ENCODE measurements at places on chromosomes 13 and 19.

GRCh38 chr13:93037780-93038179 lies 188.8 kb upstream of the GPC6 start:
- DNase-seq: no peak

DNA sequence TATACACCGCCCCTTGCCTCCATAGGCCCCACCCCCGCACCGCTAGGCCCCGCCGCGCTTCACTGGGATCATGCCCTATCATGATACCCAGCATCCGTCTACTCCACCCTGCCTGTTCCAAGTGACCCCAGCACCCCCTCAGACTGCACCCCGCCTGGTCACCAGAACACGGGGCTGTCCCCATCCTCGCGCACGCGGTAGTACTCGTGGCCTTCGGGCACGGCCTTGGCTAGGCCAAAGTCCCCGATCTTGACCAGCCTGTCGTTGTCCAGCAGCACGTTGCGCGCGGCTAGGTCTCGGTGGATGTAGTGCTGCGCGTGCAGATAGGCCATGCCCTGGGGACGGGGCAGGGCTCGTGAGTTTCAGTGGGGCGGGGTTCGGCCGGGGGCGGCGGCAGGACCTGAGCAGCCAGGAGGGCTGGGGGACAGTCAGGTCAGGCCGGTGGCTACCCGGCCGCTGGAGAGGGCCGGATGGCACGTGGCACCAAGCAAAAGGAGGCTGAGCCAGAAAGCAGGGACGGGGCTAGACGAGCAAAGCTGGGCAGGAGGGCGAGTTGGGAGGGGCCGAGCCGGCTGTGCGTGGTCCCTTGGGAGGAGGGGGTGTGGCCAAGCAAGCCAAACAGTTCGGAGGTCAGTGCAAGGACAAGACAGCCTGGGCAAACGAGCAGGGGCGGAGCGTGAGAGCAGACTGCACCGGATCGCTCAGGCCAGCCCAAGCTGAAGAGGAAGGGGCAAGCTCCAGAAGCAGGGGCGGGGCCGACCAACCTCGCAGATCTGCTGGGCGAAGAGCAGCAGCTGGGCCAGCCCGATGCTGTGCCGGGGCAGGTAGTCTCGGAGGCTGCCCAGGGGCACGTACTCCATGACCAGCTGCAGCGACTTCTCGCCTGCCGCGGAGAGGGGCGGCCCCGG lies 13.6 kb upstream of the ICAM3 start:
- DNase-seq: no peak

- DNase-seq: no peak
These were observed 4.1 kb downstream of the TNFSF13B start for GRCh38 chr13:108273429-108274118.

DNA sequence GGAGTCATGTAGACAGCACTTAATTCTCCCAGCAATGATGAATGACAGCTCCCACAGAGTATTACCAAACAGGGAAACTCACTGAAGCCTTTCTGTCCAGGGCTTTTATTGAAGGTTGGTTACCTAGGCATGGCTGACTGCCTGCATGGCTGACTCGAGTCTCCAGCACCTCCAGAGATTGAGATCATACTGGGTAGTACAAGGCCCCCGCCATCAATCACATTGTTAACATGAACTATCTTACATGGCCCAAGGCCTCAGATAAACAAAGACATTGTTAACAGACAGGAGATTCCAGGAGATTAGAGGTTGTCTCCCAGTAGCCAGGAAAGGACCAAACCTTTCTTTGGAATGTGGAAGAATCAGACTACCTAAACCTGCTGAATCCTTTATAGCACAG lies 128.3 kb upstream of the LSM14A start:
- DNase-seq: no peak

DNA sequence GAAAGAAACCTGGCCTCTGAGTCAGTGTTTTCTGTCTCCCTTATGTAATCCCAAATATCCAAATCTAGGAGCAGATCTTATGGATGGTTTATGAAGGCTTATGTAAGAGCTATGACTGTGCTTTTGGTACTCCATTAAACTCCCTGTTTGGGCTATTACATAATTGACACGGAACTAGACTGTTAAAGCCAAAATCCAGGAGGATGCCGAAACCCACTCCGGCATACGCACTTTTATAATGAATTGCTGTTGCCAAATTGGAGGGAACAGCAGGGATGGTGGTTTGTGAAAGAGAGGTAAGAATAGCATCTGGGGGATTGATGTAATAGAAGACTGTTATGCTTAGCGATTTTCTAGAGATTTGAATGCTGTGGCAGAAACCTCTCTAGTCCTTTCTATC lies 2.0 kb downstream of the MTUS2 start:
- no peak for DNase-seq

DNA sequence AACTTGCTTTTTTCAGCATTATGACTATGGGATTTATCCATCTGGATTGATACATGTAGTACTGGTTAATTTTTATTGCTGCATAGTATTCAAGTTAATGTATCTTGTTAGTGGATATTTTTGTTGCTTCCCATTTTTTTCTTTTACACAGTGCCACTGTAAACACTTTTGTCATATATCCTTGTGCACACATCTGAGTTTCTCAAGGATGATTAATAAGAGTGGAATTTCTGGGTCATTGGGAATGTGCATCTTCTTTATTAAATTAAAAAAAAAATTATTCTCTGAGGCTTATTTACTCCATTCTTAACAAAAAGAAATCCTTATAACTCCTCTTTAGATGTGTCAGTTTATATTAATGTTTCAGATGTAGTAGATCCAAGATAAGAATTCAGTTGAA lies 27.3 kb downstream of the B3GLCT start:
- DNase-seq: no peak

DNA sequence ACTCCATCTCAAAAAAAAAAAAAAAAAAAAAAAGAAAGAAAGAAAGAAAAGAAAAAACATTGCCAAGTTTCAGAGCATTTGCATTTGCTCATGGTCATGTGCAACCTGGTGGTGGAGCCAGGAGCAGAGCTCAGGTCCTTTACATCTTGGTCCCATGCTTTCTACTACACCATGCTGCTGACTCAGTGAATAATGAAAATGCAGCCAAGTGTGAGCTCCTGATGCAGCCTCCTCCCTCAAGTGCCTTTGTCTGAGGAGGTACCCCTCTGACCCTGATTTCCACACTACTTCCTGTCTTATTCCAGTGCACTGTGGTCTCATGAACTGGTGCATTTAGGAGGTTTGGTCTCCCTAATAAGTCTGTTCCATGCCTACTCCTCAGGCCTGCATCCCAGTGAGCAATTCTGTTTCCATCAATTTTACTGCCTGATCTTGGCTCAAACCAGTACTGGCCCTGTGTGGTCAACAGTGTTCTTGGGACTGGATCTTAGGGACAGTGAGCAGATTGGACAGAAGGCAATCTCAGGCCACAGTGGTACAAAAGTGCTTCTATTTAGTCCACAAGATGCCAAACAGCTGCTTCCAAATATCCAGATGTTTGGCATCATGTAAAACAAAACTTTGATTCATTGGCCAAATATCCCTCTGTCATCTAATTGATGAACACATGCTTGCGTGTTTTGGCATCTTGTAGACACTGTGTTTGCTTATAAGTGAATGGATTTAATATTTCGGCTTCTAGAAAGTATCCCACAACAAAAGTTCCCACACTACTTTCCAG lies 28.8 kb upstream of the LRCH1 start:
- DNase-seq: no peak

GRCh38 chr13:81089371-81090157 lies 748.6 kb upstream of the SPRY2 start:
- DNase-seq: no peak

- DNase-seq: no peak
These were observed 70.9 kb downstream of the TM9SF2 start for GRCh38 chr13:99572131-99572530.

GRCh38 chr19:4758659-4759058 lies 32.9 kb upstream of the FEM1A start:
- no peak for DNase-seq

DNA sequence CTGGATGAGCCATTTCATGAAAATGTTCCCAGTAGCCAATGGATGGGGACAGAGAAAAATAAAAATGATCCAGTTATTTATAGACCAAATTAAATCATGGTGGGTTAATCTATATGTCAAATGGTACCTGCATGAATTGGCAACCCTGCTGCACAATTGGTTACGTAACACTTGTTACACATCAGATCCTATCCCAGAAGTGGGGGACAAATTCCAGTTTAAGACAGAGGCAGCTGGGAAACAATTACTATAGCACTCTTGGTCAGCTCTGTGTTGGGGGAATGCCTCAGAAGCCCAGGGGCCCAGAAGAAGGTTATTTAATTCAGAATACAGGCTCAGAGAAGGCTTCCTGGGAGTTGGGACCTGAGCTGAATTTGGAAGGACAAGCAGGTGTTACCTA lies 81.1 kb upstream of the FLT1 start:
- no peak for DNase-seq

GRCh38 chr19:38035515-38036495 lies 128.8 kb downstream of the SIPA1L3 start:
- no peak for DNase-seq

GRCh38 chr19:52662631-52663030 lies 24.5 kb upstream of the ZNF83 start:
- DNase-seq: no peak

- DNase-seq: no peak
These were observed 9.4 kb upstream of the SEMA6B start for GRCh38 chr19:4568886-4569285.

- DNase-seq: no peak
These were observed 2.7 kb downstream of the ADGRE5 start for GRCh38 chr19:14383661-14384555.

- no peak for DNase-seq
These were observed 900 bp downstream of the KBTBD7 start for GRCh38 chr13:41193469-41193868.

GRCh38 chr13:46354156-46355087 lies 32.6 kb downstream of the RUBCNL start:
- no peak for DNase-seq

- DNase-seq: no peak
These were observed 391.3 kb downstream of the FOXO1 start for GRCh38 chr13:40275155-40275554.

GRCh38 chr19:1769645-1769985 lies 16.3 kb downstream of the ONECUT3 start:
- no peak for DNase-seq

DNA sequence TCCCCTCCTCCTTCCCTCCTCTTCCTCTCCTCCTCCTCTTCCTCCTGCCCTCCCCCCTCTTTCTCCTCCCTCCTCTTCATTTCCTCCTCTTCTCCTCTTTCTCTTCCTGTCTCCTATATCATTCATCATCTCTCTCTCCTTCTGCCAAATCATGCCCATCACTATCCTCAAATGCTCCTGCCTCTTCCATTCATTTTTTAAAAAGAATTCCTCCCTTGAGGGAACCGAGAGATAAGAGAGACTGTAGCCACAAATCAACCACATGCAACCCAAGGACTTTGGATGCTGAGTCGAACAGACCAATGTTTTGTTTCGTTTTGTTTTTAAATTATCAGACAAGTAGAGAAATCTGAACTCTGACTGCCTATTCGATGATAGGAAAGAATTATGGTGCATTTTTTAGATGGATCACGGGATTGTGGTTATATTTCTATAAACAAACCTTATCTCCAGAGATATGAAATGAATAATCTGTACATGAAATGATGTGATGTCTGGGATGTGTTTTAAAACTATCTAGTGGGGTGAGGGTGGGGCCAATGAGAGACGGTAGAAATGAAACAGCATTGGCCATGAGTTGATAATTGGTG lies 9.5 kb upstream of the ZNF541 start:
- no peak for DNase-seq

DNA sequence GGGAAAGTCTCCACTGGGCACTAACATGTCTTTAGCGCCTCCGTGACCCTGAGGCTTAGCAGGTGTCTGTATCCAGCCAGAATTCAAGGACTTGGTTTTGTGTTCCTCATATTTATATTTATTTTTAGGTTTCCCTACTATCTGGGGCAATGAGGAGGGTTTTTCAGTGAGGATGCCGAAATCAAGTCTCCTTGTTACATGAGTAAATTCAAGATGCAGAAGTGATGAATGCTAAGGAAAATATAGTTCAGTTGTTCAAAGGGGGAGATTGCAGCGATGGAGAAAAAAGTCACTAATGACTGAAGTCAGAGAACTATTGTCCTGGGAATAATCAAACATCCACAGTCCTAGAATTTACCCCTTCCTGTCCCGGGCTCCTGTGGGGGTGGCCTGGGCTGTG lies 791 bp upstream of the ADGRE2 start:
- DNase-seq: no peak

DNA sequence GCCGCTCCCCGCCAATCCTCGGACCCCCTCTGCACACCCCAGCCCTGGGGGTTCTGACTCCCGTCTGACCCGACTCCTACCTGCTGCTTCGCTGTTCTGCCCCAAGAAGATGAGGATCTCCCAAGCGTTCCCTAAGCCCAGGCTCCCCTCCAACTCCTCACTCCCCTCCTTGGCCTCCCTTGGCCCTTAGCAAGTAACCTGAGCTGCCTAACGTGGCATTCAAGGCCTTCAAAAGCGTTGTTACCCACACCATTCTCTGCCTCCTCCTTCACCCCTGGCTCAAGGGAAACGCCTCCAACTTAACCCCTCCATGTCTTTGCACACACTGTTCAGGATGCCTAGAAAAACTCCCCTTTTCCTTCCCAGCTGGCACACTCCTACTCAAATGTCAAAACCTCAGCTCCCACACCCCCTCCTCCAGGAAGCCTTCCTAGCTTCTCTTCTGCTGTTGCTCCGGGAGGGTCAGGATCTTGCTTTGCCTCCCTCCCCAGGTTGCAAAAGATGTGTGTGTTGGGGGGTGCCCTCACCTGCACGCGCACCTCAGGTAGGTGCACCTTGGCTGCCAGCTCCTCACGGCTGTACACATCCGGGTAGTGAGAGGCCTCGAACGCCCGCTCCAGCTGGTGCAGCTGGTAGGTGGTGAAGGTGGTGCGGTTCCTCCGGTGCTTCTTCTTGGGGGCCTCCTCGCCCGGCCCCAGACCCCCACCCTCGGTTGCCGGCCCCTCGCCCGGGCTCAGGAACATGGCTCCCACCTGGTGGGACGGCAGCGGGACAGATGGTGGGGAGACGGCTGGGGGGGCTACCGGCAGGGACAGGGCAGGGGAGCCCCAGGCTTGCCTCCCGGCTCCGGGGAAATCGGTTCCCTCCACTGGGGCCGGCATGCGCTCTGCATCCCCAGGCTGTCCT lies 775 bp downstream of the RAX2 start:
- DNase-seq: no peak

DNA sequence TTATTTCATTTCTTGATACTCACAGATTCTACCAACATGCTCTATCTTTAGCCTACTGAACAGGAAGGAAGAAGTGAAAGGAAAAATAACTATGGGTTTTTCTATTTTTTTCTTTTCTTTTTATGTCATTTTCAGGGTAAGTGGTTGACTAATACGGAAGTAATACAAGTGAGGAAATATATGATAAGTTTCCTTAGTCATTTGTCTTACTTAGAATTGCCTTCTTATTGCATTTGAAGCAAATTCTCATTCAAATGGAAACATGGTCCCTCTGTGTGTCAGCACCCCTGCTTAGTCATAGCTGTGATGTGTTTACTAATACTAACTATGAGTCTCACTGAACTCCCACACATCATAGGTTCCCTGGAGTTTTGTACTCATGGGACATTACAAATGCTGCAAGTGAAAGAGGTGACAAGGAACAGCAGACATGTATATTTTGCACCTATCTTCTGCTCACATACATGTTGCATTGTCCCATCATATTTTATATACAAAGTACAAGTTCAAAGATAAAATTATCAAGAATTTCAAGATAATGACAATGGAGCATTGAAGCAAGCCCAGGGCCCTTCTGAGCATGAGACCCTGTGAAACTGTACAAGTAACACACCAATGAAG lies 60.1 kb downstream of the DCT start:
- no peak for DNase-seq

GRCh38 chr19:958967-959855 lies 24.9 kb upstream of the WDR18 start:
- no peak for DNase-seq

GRCh38 chr13:40518481-40518882 lies 148.0 kb downstream of the FOXO1 start:
- DNase-seq: peak; percentile 49

- no peak for DNase-seq
These were observed 4.4 kb upstream of the KCNN4 start for GRCh38 chr19:43784981-43785808.
